Right ventricle myocardium superior (tissue), 1 donor: ENCODE measurements at places on chromosomes 1 and 21. TPM values are rescaled to one million over a fixed set of nuclear protein-coding genes. Genes with fewer than 3 reads are reported as not detected.

Gene ATP5IF1
- 358 TPM for total RNA-seq

Gene COL11A1
- not detected for total RNA-seq

Gene OSCP1
- total RNA-seq: 7.4 TPM

Gene KRTAP10-1
- not detected for total RNA-seq

Gene NTRK1
- total RNA-seq: 2.5 TPM
